CD4-positive, alpha-beta T cell treated with Interleukin-12 subunit alpha and Interleukin-12 subunit beta, for 1 hour (primary cell): ENCODE measurements at places on chromosomes 3 and 15.

- DNase-seq, result no peak
Observed at GRCh38 chr15:60272623-60273022, 125.2 kb downstream of the ANXA2 start.

DNA sequence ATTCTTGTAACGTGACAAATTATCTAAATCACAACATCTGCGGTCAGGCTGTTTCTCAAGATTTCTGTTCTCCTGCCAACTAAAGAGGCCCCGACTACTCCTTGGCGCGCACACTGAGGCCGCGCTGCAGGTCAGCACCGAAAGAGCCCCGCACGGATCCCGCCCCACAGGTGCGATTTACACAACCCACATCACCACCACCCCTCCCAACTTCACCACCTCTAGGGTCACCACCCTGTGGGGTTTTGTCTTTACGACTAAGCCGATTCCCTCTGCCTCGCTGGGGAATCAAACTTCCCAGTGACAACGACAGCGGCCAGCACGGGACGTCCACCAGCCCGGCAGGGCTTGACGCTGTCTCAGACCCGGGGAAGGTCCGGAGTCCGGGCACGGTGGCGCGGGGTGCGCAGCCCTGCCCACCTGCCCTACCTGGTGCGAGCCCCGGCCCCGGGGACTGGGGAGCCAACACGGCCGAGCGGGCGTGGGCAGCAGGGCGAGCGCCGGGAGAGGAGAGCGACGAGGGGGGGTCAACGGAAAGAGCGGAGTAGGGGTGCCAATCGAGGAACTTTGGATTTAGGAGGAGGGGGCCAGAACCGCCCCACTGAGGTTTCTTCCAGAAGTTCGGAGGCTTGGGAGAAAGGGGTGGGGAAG is 764 bp downstream of the UACA start:
- no peak for DNase-seq

GRCh38 chr3:184911570-184911969 is 99.6 kb downstream of the VPS8 start:
- DNase-seq, result no peak

- no peak for DNase-seq
Observed at GRCh38 chr15:62124176-62124972, 40.7 kb downstream of the C2CD4B start.

GRCh38 chr15:94300612-94301011 is 69.3 kb downstream of the MCTP2 start:
- no peak for DNase-seq
